T-helper 2 cell treated with Interferon-gamma antibody and Interleukin-4, amounts not matched to agents 100 ng/mL and 5 ng/mL, for 36 hours (primary cell): ENCODE measurements at places on chromosomes 7 and 10. TPM values are rescaled to one million over a fixed set of nuclear protein-coding genes. Genes with fewer than 3 reads are reported as not detected.

DYDC1 gene
- not detected in 2 replicates for total RNA-seq

DRGX gene
- total RNA-seq: not detected in 2 replicates

TSPAN13 gene
- total RNA-seq: 0.57 and 1.1 TPM in 2 replicates

HOXA9 gene
- not detected in 2 replicates for total RNA-seq

HECW1 gene
- not detected in 2 replicates for total RNA-seq

SH2D4B gene
- total RNA-seq: 0.07 and 0.14 TPM in 2 replicates

CLDN3 gene
- not detected in 2 replicates for total RNA-seq

SLC16A12 gene
- total RNA-seq: 0.02 TPM in 1 of 2 replicates, not detected in the other

PTPRN2 gene
- 5.1 and 5.4 TPM in 2 replicates for total RNA-seq

MMRN2 gene
- not detected in 2 replicates for total RNA-seq
